Bladder microvascular endothelial cell (primary cell): ENCODE measurements at places on chromosomes 7 and 10. TPM values are rescaled to one million over a fixed set of nuclear protein-coding genes. Genes with fewer than 3 reads are reported as not detected.

Gene HOGA1
- 0.16 and 0.25 TPM in 2 replicates for total RNA-seq

Gene TUBB8
- total RNA-seq, result not detected in 2 replicates

Gene GIMAP8
- total RNA-seq, result 74.8 and 102 TPM in 2 replicates

Gene COG5
- total RNA-seq, result 13.6 and 82.1 TPM in 2 replicates

Gene SYT15B
- 0.06 TPM in 1 of 2 replicates, not detected in the other for total RNA-seq

Gene NRCAM
- total RNA-seq, result 7.0 and 16.5 TPM in 2 replicates

Gene VAX1
- total RNA-seq, result not detected in 2 replicates

Gene ATG9B
- total RNA-seq, result 0.19 TPM in 1 of 2 replicates, not detected in the other

Gene FOXL3
- total RNA-seq, result not detected in 2 replicates

Gene CFTR
- total RNA-seq, result not detected in 2 replicates

Gene PDSS1
- 5.3 and 8.1 TPM in 2 replicates for total RNA-seq

Gene ASB10
- not detected in 2 replicates for total RNA-seq

Gene TSPAN33
- total RNA-seq, result under 0.01 TPM in 1 of 2 replicates, not detected in the other

Gene GHITM
- 140 and 165 TPM in 2 replicates for total RNA-seq

Gene GIMAP5
- total RNA-seq, result 128 and 150 TPM in 2 replicates

Gene DLD
- total RNA-seq, result 45.8 and 81.7 TPM in 2 replicates

Gene GPR22
- total RNA-seq, result under 0.01 TPM in 1 of 2 replicates, not detected in the other

Gene GNAI1
- total RNA-seq, result 33.2 and 64.7 TPM in 2 replicates

Gene ANLN
- 32.3 and 41.1 TPM in 2 replicates for total RNA-seq

Gene TMEM176B
- total RNA-seq, result not detected in 2 replicates

Gene HOXA6
- 2.3 and 6.9 TPM in 2 replicates for total RNA-seq

Gene PRRT4
- not detected in 2 replicates for total RNA-seq

Gene NPFFR1
- total RNA-seq, result not detected in 2 replicates

Gene WBP1L
- 26.6 and 52.7 TPM in 2 replicates for total RNA-seq

Gene MLXIPL
- total RNA-seq, result not detected in 2 replicates

Gene PRXL2A
- 177 and 199 TPM in 2 replicates for total RNA-seq

Gene NPY
- not detected in 2 replicates for total RNA-seq

Gene SPDYE5
- not detected in 2 replicates for total RNA-seq

Gene DRGX
- total RNA-seq, result not detected in 2 replicates
